ENCODE measurements at places on chromosomes 3 and 15.

- no peak for DNase-seq
Observed at GRCh38 chr3:129461022-129461421, 21.0 kb downstream of the IFT122 start.

DNA sequence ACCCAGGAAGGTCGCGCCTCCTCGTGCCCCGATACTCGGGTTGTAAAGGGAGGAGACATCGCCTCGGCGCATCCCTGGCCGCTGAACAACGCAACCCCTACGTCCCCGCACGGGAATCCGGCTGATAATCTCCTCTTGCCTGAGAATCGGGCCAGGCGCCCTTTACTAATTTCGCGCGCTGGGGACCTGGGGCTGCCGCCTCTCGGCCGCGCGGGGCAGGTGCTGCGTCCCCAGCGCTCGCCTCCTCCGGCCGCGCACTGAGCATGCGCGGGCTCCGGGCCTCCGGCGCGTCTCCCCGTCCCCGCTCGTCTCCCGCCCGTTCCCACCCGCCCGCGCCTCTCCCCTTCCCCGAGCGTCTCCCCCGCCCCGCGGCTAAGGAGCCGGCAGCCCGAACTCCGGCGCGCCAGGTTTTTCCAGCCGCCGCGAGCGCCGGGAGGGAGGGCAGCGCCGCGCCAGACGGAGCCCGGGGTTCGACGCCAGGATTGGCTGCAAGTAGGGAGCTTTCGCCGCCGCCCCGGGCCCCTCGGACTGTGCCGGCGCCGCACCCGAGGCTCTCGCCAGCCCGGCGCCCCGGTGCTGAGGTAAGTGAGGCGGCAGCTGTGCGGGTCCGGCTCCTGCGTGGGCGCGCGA, at the start of gene CNTN4:
Gene CNTN4 (plus strand): TSS at position 469 of the 630 bp plus-strand sequence.
- no peak for DNase-seq

DNA sequence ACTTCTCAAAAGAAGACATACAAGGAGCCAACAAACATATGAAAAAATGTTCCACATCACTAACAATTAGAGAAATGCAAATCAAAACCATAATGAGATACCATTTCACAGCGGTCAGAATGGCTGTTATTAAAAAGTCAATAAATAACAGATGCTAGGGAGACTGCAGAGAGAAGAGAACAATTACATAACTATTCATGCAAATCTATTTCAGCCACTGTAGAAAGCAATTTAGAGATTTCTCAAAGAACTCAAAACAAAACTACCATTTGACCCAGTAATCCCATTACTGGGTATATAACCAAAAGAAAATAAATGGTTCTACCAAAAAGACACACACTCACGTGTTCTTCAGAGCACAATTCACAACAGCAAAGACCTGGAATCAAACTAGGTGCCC, 116.3 kb downstream of the VPS13C start:
- DNase-seq, result no peak

DNA sequence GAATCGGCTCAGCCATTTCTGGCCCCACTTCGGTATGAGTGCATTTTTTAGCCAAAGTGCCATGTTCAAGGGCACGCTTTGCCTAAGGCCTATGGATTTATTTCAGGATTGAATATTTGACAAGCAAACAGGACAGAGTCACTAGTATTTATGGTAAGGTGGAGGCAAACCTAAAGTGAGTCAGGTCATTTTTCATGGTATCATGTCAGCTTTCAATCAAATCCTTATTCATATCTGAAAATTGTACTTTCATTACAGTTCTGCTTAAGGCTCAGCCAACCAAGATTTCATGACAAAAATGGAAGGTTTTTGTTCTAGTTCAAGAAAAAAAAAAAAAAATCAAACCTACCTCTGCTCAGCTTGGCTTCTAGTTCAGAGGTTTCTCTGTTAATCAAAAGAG, 30.5 kb upstream of the ICE2 start:
- DNase-seq, result no peak

GRCh38 chr3:48469046-48469915, 22.7 kb downstream of the ATRIP start:
- no peak for DNase-seq

GRCh38 chr3:2851835-2852234, 258.3 kb downstream of the IL5RA start:
- no peak for DNase-seq

GRCh38 chr3:33943277-33943676, 144.8 kb downstream of the PDCD6IP start:
- DNase-seq, result no peak

DNA sequence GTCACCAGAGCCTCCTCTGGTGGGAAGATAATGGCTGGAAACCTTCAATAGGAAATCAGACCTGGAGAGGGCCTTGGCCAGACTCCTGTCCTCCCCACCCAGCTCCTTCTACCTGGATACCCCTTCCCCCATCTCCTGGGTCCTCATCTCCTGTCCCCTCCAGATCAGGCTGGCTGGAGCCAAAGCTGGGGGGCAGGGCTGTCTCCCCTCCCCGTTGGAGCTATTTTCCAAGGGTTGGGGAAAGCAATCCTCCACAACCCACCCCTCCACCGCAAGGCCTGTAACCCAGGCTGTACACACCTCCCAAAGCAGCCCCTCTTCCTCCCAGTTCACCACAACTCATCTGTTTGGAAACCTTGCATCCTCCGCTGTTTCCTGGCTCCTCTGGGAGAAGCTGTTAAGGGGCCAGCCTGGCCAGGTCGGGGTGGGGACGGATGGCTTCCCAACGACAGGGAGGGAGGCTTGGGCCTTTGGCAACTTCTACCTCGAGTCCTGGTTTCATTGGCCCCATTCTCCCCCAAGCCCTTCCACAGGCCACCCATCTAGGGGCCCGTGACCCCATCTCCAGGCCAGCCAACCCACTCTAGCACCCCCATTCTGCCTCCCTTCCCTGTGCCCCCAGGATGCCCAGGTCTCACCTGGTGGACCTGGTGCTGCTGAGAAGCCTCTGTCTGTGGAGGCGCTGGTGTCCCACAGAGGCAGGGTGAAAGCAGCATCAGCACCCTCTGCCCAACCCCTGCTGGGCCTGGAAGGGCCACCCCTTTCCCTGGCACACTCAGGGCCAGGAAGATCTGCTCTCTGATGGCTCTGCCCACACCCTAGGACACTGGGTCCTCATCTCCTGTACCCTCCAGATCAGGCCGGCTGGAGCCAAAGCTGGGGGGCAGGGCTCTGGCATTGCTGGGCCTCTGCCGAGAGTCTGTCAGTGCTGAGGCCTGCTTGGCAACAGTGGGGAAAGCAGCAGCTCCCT, 22.1 kb upstream of the GOLGA6C start:
- DNase-seq, result peak; percentile 22

DNA sequence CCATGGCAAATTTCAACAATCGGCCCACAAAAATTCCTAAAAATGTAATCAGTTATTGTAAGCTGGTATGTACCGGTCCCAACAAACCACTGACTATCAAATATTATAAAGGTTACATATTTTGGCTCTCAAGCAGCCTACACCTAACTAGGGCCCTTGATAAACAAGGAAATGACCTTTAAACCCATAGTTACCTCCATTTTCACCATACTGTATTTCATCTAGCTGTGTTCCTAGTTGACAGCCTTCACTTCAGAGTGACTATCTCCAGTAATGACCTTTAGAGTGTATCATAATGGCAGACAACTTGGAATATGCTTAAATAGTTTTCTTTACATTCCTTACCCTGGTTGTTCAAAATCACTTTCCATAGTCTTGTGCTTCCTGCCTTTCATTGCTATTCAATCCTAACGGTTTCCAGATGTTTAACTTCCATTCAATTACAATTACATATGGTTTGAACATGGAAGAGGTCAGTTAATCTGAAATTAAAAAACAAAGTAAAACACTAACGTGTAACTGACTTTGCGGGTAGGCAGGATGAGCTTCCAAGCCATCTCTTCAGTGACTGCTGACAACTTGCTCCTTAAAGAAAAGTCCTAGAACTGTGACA, 111.9 kb upstream of the TSC22D2 start:
- DNase-seq, result no peak

DNA sequence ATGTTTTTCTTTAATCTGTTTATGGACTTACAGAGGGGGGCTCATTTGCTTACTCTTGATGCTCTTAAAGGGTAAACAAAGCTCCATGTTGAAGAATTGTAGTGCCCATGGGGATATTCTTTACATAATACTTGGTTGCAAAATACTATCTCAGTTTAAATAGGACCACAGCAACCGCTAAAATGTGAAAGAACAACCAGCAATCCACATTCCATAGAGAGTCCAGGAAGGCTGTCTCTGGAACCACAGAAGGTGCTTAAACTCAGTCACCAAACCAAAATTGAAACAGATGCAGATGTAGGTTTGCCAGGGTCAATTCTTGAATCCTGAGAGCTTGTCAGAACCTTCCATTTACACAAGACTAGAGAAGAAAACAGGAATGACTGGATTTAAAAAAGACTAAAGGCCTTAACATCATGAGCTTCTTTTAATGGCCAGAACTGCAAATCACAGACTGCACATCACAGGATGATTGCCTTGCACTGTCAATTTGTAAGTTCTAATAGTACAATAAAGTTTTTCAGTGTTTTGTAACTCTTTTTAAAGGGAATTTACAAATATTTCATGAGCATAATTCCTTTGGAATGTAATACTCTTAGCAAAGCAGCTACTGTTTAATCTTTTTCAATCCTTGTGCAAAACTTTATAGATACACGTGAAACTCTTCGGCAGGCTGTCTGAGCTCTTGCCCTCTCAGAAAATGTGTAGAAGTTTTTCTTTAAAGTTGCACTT, 661.6 kb downstream of the SI start:
- DNase-seq, result no peak

DNA sequence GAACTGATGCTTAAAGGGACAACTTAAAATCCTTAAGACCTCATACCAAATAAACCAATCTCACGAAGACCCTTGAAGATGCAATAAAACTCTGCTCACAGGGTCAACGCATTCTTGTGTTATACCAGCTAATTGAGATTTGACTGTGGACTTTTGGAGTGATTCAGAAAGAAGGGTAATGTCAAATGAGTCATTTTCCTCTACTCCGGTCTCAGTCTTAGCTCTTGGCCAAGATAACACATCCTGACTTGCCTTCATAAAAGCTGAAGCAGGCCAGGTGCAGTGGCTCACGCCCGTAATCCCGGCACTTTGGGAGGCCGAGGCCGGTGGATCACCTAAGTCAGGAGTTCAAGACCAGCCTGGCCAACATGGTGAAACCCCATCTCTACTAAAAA, 3.8 kb downstream of the PKM start:
- DNase-seq, result no peak

DNA sequence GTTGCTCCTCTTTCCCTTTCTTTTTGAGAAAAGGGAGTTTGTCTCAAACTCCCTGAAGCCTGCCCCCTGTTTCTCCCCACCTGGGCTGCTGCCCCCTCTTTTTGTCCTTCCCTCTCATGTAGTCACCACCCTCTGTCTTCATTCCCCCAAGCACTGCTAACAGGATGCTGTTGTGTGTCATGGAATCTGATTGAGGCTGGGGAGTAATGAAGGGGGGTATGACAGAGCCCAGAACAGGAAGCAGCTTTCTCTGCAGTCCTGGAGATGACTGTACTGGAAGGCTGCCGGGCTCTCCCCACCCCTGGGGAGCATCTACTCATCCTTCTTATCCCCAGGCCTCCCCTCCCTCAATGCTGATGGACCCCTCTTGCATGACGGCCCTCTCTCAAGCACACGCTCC, 181.6 kb downstream of the ABHD5 start:
- DNase-seq, result no peak

DNA sequence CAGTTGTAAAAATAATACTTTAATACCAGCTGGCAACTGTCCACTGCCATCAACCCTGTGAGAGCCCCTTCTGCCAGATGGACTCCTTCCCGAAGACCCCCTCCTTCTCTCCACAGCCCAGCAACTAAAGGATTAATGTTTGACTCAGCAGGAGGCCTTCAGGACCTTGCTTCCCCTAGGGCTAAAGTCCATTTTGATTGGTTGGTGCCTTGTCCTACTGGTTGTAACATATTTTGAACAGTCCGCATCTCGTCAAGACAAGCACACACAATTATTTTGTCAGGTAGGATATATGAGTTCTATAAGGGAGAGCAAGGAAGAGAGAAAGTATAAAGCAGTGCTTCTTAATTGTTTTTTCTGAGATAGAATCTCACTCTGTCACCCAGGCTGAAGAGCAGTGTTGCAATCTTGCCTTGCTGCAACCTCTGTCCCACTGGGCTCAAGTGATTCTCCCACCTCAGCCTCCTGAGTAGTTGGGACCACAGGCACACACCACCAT, 18.6 kb downstream of the ACOX2 start:
- DNase-seq, result no peak

DNA sequence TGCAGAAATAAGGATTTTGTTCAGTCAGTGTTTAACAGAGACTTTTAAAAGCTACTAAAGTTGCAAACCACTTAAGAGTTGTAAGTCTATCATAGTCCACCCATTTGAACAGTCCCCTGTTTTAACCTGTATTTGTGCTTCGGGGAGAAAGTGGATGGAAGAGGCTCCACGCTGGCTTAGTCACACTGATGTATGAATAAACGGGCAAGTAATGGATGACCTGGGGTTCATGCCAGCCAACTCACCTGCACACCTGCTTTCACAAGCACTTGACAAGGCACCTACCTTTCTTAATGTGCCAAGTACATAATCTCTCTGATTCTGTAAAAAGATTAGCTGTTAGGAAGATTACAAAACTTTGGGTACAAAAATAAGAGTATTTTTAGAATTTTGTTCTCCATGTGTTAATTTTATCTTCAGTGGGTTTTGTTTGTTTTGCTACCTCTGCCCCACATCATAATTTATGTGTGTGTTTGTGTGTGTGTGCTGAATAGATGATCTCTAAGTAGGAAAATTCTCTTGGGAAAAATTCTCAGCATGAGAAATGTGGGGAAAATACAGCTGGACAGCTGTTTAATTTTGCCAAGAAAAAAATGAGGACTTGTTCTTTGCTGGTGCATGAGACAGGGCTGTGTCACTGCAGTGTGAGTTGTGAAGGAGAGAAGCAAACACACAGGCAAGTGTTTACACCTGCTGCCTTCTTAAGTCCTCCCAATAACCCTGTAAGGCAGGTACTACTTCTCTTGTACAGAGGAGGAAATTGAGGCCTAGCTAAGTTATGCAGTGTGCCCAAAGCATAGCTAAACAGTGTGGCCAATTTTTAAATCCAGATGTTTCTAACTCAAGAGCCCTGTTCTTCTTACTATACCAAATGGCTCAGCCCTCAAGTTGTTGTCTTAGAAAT, 181.2 kb upstream of the IL12A start:
- DNase-seq, result no peak

- DNase-seq, result no peak
Observed at GRCh38 chr3:59704292-59704691, 654.5 kb upstream of the CFAP20DC start.

- peak; percentile 58 for DNase-seq
Observed at GRCh38 chr3:47266709-47267489, 15.7 kb downstream of the KIF9 start.

DNA sequence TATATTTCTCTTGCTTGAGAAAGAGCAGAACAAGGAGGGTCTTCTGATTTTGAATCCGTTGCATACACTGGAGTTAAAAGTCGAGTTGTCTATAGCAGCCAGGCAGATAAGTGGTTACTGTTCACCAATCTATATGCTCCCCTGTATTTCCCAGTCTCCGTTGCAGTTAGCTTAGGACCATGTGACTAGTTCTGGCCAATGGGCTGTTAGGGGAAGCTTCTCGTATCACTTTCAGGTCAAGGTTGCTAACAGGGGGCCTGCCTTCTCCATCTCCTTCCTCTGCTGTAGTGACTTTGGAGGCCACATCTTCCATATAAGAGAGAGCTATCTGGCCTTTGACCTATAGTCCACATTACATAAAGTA, 188.5 kb upstream of the KBTBD8 start:
- DNase-seq, result no peak
